ENCODE measurements at places on chromosomes 3 and 15. TPM values are rescaled to one million over a fixed set of nuclear protein-coding genes. Genes with fewer than 3 reads are reported as not detected.

DNA sequence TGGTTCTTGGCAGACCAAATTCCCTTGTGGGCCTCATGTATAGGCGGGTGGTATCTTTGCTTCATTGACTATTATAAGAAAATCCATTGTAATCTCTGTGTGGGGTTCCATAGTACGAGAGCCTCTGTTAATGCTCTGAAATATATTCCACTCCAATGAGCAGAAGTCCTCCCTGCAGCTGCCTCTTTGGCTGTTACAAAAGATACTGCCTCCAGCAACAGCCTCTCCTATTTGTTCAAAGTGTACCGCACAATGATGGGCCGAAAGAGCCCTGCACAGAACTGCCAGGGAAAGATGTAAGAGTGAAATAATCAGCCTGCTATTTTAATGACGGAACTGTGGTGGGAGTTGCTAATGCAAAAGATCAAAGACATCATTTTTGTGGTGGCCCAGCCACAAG lies 48.9 kb downstream of the GRK7 start:
- DNase-seq: no peak

DNA sequence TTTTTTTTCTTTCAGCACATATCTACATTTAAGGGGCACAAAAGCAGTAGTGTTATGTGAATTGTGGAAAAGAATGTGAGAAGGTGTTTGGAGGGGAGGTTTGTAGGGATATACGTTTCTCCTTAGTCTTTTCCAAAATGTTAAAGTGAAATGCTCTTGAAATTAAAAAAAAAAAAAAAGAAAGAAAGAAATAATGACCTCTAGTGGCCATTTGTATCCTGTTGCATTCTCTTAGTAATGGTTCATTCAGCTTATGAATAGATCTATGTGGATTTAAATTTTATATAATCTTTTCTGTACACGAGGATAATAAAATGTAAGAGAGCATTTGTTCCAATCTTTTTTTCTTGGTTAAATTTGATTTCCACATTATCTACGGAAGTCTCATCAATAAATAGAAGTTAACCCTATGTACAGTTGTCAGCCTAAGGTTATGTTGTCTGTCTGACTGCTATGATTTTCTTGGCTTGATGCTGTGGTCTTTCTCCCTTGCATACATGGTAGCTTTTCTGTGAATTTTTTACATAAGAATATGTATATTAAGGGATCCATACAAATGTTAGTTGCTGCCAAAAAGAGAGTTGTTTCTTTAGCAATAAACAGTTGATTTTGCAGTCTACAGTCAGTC lies 1.7 kb downstream of the P2RY13 start:
- no peak for DNase-seq

DNA sequence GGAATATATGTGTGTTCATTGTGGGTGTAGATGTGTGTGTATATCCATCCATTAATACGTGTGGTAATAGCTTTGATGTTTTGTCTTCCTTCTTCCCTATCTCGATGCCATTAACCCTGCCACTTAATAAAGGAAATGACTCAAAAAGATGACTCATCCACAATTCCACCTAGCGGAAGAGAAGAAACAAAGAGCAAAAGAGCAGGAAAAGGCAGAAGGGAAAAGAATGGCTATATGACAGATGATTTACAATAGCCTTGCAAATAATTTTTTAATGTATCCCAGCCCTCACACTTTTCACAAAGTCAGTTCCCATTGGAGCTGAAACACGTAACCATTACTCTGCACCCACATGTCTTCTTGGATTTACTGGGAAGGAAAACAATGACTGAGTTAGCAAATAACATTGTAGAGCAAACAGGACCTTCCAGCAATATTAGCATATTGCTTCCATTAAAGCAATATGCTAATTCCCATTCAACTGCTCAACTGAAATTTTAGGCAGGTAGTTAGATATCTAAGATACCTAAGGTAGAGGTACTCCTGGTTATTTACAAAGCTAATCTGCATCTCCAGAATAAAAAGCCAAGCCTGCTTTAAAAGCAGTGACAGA lies 197.2 kb downstream of the KCNAB1 start:
- no peak for DNase-seq

DNA sequence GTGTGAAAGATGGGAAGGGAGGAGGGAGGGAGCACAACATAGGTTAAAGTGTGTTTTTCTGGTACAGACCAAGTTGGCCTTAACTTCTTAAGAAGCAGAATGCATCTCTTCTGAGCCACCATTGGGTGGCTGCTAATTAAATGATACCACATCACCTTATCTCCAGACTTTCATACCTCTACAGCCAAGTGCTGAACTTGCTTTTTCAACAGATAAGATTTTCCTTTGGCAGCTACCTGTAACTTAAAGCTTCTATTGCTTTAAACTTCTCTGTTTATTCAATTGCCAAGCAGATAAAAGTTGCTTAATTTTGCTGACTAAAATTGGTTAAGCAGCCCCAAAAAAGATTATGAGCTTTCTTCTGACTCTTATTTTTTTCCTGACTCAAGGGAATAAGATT lies 292.4 kb upstream of the SGO1 start:
- no peak for DNase-seq

GRCh38 chr3:46272028-46272451 lies 29.8 kb downstream of the CCR3 start:
- no peak for DNase-seq

- no peak for DNase-seq
Observed at GRCh38 chr3:161644891-161645635, 148.5 kb downstream of the OTOL1 start.

DNA sequence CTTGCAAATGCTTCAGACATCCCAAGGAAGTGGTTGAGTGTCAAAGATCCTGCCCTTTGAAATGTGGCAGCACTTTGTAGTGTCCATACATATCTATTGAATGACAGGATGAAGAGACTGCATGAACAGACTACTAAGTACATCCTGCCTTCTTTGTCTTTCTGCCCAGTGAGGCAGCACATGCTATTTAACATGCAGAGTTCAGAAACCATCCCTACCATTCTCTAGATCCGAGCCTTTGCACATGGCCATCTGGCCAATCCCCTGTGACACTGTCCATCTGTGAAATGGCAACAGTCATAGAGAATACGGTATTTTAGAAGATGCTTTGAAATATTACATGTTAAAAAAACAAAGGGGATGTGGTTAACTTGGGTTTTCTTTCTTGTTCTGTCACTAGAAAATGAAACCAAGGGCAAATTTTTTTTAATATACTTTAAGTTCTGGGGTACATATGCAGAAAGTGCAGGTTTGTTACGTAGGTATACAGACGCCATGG lies 519.6 kb downstream of the NTRK3 start:
- no peak for DNase-seq

DNA sequence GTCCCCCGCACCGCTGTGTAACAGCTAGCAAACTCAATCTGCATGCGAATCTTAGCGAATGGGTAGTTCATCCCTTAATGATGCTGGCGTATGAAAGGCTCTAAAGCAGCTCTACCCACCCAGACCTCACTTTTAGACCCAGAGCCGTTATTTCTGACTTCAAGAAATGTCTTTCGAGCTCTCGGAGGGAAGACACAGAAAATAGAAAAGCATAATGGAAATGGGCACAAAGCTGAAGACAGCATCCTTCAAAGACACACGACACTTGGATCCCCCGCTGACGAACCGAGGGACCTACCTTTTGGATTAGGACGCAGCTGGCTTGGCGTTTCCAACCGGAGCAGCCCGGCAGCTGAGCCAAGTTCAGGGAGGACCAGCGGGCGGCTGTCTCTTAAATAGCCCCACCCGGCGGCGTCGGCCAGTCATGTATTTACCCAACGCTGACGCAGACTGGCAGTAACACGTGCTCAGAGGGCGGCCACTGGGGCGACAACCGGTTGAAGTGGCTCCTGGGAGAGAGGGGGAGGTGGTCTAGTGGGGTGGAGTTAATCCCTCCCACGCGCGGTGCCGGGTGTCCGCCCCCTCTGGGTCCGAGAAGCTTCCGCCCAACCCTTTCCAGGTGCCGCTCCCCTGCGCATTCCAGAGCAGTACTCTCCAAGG lies 1.5 kb downstream of the CCK start:
- no peak for DNase-seq

GRCh38 chr3:138434875-138435772 lies 708 bp downstream of the ESYT3 start:
- no peak for DNase-seq

GRCh38 chr3:194458131-194458530 lies 28.7 kb downstream of the ATP13A3 start:
- no peak for DNase-seq

DNA sequence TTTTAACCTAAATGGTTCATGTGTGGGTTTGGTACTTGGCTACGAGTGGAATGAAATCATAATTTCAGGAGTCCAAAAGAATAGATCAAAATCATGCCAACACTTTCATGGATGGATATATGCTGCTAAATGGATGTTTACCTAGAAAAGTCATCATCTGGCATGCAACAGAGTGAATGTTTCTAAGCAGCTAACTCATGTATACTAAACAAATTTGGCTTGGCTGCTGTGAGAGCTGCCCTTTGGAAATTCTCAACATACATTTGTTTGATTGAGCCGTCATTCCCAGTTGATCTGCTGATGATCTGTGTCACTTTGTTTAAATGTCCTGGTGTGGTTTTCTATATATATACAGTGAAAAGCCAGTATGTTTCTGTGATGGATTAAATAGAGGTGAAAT lies 263.3 kb downstream of the MECOM start:
- DNase-seq: no peak

GRCh38 chr15:24659622-24660021 lies 16.0 kb upstream of the NPAP1 start:
- DNase-seq: no peak

- DNase-seq: no peak
Observed at GRCh38 chr3:143226678-143227291, 107.2 kb downstream of the CHST2 start.

- DNase-seq: no peak
Observed at GRCh38 chr3:32500231-32500630, 2.4 kb downstream of the CMTM6 start.

GRCh38 chr3:48410205-48411040 lies 19.5 kb downstream of the PLXNB1 start:
- DNase-seq: no peak

- DNase-seq: no peak
Observed at GRCh38 chr15:93028632-93029213, 60.3 kb downstream of the RGMA start.

DNA sequence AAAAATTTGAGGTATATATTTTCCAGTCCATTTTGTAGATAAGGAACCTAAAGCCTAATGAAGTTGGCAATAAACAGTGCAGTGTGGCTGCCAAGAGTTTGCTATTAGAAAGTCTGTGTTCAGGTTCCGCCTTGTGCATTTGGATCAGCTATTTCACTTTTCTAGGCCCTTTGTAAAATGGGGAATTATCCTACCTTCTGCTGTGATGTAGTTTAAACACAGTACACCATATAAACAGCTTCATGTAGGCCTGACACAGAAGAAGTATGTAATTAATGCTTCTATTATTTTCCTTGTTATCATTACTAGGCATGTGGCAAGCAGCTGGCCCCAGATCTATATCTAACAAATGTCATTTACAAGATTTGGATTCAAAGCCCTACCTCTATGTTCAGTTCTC lies 456.3 kb downstream of the GABRG3 start:
- no peak for DNase-seq

- DNase-seq: no peak
Observed at GRCh38 chr15:77860071-77860691, 217.3 kb downstream of the TBC1D2B start.

DNA sequence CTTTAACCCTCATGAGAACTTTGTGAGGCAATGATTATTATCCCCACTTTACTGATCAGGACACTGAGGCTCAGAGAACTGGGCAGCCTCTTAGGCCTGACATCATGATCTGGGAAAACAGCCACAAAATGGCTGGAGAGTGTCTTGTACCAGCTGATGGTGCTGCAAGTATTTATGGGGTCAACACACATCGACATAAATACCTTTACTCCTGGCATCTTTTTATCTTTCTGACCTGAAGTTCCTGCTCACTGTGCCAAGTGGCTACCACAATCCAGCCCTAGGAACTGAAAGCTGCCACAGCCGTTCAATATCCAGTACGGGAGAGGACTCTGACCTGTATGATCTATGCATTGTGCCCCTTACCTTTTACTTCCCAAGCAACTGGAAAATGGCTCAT lies 29.2 kb upstream of the MUC13 start:
- no peak for DNase-seq

GRCh38 chr3:157861076-157861765 lies 245.0 kb downstream of the SHOX2 start:
- DNase-seq: no peak

- DNase-seq: no peak
Observed at GRCh38 chr3:51679777-51680176, 8.7 kb downstream of the TEX264 start.

DNA sequence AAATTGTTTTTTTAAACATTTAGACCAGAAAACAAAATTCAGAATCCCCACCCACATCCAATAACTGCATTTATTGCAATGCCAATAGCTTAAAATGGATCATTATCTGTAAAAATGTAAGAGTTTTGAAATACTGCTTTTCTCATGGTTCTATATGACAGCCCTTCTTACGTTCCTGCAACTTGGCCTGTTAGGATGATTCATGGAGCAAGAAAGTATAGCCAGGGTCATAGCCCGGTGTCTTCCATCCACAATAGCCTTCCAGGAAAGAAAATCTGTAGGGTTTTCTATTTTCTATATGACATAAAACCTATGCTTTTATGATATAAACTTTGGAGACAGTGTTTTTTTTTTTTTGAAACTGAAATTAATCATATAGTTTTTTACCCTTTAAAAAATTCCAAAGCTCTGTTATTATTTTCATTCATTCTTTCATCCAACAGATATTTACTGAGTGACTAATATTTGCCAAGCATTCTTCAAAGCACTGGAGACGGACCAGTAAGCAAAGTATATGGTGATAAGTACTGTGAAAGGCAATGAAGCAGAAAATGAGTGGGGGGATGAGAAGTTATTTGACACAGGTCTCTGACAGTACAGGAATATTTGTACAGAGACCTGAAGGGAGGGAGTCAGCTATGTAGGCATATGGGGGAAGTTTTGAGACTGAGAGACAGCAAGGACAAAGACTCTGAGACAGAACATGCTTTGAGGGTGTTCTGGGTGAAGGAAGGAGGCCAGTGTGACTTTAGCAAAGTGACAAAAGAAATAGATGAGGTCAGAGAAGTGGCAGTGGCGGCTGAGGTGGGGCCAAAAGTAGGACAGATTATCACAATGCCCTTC lies 29.0 kb upstream of the SLC2A2 start:
- DNase-seq: no peak

DNA sequence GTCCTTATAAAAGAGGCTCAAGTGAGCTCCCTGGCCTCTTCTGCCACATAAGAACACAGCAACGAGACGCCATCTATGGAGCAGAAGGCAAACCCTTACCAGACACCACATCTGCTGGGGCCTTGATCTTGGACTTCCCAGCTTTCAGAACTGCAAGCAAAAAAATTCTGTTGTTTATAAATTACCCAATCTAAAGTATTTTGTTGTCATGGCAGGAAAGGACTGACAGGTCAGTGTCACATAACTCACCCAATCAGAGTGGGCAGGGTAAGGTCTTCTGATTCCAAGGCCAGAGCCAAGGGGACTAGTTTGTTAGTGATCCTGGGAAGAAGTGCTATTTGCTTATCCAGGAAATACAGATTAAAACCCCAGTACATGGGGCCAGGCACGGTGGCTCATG lies 98.9 kb downstream of the HMG20A start:
- no peak for DNase-seq

CEMIP gene
- 0.37 TPM for total RNA-seq

EIF4A2 gene
- 720 TPM for total RNA-seq

NPAP1 gene
- total RNA-seq: not detected

LMAN1L gene
- total RNA-seq: 0.40 TPM

BFSP2 gene
- total RNA-seq: not detected

EFCAB12 gene
- total RNA-seq: 0.21 TPM

GABRB3 gene
- 0.23 TPM for total RNA-seq

KPNA1 gene
- total RNA-seq: 61.2 TPM

NOX5 gene
- total RNA-seq: not detected

C3orf22 gene
- total RNA-seq: not detected

B3GALNT1 gene
- 2.4 TPM for total RNA-seq

CCR4 gene
- total RNA-seq: 86.3 TPM

IL17RB gene
- 0.73 TPM for total RNA-seq

PPP4R2 gene
- 119 TPM for total RNA-seq
